ENCODE measurements at places on chromosomes 11 and 22. TPM values are rescaled to one million over a fixed set of nuclear protein-coding genes. Genes with fewer than 3 reads are reported as not detected.

The FAM83F gene
- 0.10 TPM for polyA plus RNA-seq

DNA sequence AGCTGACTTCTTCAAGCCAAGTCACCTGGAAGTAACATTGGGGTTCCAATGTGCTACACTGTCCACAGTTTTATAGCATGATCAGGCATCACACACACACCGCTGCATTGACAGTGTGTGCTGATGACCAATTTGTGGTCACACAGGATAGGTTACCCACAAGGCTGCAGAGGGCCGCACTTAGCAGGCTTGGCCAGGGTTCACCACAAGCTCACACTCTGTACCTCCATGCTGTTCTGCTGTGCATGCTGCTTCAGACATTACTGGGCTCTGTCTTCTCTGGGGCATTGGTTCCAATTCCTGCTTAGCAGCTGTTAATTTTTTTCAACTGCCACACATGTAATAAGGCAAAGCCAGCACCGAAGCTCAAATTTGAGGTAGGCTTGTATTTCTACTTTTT, 11.0 kb upstream of the NRIP3 start:
- DNase-seq = no peak

GRCh38 chr11:66716996-66717395, 12.0 kb downstream of the SPTBN2 start:
- no peak for DNase-seq

GRCh38 chr11:20966489-20966888, 297.1 kb downstream of the NELL1 start:
- DNase-seq = no peak

GRCh38 chr22:20536590-20537324, 29.3 kb downstream of the MED15 start:
- DNase-seq = no peak

DNA sequence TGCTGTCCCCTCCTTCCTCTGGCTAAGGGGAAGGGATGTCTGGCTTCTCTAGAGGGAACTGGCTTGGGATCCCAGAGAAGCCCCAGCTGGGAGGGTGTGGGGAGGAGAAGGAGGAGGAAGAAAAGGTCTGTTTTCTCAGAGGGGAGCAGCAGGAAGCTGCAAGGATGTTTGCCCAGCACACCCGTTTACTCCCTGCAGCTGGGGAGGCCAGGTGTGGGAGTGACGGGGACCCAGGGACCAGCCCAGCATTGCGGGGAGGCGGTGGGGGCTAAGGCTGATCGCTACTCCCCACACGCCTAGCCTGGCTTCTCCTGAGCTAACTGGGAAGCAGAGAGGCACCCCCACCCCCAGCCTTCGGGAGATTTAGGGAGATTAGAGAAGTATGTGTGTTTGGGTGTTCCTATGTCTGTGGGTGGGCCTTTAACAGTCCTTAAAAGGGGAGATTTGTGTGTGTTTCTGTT, 3.9 kb downstream of the CREB3L1 start:
- no peak for DNase-seq

- no peak for DNase-seq
Measured at GRCh38 chr22:30283342-30283741, 6.0 kb downstream of the CASTOR1 start.

The HINFP gene
- polyA plus RNA-seq = 21.8 TPM

The SAC3D1 gene
- polyA plus RNA-seq = 15.6 TPM

GRCh38 chr11:12377106-12377823, at the start of gene PARVA:
PARVA (plus strand) TSS chr11:12377571; CDS start chr11:12377648, 77 bp downstream.
- peak; percentile 79 for DNase-seq

DNA sequence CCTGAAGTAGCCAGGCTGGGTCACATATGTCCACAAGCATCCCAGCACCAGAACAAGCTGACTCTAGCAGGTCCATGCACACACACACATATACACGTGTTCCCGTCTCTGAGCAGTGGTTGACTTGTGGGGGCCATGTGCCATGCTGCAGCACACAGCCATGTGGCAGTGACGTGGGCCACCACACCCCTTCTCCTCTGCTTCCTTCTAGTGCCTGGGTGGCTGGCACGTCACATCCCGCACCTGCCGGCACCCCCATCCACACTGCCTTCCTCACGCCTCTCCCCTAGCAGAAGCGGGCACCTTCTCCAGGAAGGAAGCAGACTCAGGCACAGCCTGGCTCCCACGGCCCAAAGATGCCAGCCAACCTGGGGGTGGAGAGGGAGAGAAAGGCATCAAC, 9.5 kb downstream of the SYT7 start:
- DNase-seq = no peak

DNA sequence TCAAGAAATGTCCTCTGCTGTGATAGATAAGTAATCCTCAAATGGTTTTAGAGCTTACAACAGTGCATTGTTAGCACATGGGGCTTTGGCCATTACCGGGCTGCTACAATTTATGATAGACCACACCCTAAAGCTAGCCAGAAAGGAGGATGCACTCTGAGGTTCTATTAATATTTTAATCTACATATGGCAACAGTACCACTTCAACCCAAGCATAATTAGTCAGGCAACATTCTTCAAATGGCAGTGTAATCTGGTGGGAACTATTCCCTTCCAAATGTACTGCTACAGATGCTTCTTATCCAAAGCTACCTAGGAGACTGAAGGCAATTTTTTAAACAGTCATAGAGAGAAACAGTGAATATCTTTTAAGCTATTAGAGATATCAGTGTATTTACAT, 697.6 kb downstream of the KCNA4 start:
- no peak for DNase-seq

The MCM5 gene
- polyA plus RNA-seq = 34.3 TPM

GRCh38 chr11:44621140-44621681, 55.7 kb downstream of the CD82 start:
- DNase-seq = peak; percentile 71

GRCh38 chr11:95241681-95242081, 10.7 kb upstream of the SESN3 start:
- no peak for DNase-seq

- DNase-seq = no peak
Measured at GRCh38 chr11:71266114-71266833, 13.9 kb upstream of the SHANK2 start.

GRCh38 chr11:2580061-2580421, 119.8 kb downstream of the KCNQ1OT1 start:
- no peak for DNase-seq

DNA sequence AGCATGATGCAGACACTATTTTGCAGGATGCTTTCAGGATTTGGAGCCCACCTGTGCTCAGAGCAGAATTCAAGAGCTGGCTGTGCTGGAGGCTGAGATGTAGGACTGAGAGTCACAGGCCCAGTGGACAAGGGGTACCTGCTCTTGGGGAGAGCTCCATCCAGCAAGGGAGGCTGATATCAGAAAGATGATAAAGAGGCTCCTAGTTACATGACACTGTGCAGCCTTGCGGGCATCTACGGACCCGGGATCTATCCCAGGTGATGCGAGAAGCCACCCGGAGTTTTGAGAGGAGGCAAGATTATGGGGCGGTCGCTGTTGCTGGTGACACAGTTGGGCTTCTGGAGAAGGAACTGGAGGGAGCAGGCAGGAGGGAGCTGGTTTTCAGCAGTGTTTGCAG, 579.0 kb downstream of the TBC1D22A start:
- DNase-seq = no peak

The DCHS1 gene
- polyA plus RNA-seq = 43.8 TPM

The SEZ6L gene
- 0.31 TPM for polyA plus RNA-seq
